Left renal pelvis (tissue), 4 donors: ENCODE measurements at places on chromosomes 2 and 18.

DNA sequence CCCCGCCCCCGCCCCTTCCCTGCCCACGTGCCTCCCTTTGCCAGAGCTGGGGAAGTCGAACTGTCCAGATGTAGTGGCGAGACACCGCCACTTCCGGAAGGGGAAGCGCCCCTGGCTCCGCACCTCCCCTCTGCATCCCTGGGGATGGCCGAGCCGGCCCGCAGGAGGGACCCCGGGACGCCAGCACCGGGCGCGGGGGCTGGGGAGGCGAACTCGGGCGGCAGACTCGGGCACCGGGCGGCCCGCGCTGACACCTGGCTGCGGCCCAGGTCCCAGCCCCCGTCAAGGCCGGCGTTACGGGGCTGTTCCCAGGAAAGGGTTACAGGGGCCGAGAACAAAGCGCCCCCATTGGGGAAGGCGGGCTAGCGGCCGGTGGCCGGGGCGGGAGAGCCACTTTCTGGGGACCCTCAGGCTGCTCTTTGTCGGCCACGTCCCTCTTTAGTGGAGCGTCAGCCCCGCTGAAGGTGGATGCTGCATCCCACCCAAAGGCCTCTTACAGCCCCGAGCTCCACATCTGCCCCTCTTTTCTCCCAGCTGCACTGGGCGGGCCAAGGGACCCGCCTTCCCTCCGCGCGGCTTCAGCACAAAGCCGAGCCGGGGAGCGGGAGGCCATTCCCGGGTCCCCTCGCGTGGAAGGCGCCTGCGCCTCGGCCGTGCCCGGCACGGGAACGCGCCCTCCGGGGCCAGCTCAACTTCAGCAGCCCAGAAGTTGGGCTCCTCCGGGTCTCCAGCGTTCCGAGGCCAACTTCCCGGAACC, 1.3 kb downstream of the SDC1 start:
- no peak for DNase-seq

DNA sequence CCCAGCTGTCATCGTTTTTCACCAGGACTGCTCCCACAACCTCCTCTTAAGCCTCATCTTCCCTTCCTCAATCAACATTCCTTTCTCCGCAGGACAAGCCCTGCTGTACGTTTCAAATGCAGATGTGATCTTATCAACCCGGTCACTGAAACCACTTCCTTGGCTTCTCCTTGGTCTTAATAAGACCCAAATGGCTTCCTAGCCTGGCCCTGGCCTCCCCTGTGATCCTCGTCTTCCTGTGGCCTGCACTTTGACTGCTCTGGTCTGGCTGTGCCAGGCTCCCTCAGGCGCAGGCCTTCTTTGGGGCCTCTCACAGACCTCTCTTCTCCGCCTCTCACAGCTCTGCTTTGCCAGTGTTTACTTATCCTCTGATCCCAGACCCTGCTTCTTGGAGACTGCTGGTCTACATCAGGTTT, 4.7 kb upstream of the ADNP2 start:
- no peak for DNase-seq

- DNase-seq = no peak
These were observed 10.7 kb upstream of the FAHD2A start for GRCh38 chr2:95391641-95392310.

- DNase-seq = no peak
These were observed 54.9 kb upstream of the PXDN start for GRCh38 chr2:1799174-1799573.

DNA sequence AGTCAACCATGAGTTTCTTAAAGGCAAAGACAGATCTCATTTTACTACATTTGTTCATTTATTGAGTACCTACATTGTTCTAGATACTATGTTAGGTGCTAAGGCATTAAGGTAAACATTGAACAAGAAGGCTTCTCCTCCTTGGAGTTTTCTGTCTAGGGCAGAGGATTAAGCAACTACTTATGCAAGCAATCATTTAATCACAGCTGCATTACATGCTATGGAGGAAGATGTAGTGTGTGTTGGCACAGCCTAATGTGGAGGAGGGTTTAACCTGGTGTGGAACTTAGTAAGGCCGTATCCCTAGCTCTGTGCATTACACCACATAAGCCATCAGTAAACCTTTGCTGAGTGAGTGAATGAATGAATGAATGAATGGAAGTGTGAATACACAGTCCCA, 106.5 kb upstream of the MAP3K20 start:
- no peak for DNase-seq

- no peak for DNase-seq
These were observed 94.5 kb downstream of the VSNL1 start for GRCh38 chr2:17634997-17635396.
